ENCODE measurements at places on chromosomes 12 and 14.

DNA sequence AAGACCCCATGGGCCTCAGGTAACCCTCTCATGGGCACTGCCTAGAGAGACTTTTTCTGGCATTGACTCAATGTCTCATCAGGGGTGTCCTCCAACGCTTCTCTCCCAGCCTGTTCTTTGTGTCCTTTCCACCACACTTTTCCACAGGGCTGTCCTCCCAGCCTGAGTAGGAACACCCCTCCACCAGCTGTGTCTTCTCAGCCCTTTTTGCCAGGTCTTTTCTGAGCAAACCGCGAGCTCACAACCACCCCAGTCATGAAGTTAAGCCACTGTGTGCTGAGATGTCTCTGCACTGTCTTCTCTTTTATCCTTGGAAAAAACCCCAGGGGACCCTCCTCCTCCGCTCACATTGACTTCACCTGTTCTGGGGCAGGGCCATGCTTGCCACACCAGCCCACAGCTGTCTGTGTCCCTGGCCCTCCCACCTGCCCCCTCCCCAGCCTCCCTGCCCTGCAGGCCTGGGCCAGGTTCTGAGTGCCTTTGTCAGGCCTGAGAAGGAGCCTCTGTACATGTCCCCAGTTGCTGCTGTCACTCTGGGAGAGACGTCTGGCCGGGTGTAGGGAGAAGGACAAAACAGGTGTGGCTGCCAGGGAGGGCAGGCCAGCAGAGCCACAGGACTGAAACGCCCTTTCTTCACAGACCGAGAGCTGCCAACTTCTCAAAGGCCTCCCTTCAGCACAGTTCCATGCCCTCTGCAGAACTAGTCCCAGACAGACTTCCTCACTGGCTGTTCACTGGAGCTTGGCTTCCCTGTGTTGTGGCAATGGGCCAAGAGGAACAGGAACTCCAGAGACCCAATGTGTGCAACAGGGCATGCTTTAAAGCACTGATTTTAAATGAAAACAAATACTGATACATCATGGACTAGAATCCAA is 50.5 kb upstream of the PNMA1 start:
- H3K27me3 ChIP-seq: no peaks in the 10 kb centered on the region
- H3K4me3 ChIP-seq: no peak overlapping the region
- peak; percentile 63 for DNase-seq
- peaks cover 8% of the 10 kb centered on the region for H3K36me3 ChIP-seq
- H3K4me1 ChIP-seq: peaks cover 79% of the 10 kb centered on the region

GRCh38 chr12:94638521-94638920 is 11.8 kb downstream of the TMCC3 start:
- no peak for DNase-seq
- H3K4me3 ChIP-seq: no peak overlapping the region
- no peak overlapping the region for H3K27ac ChIP-seq
- peaks cover 8% of the 10 kb centered on the region for H3K4me1 ChIP-seq
- H3K27me3 ChIP-seq: no peaks in the 10 kb centered on the region

GRCh38 chr14:75418850-75419768 is 8.7 kb upstream of the JDP2 start:
- H3K27ac ChIP-seq: no peak overlapping the region
- no peaks in the 10 kb centered on the region for H3K27me3 ChIP-seq
- DNase-seq: no peak
- H3K36me3 ChIP-seq: no peaks in the 10 kb centered on the region
- H3K4me3 ChIP-seq: no peak overlapping the region

GRCh38 chr12:108724890-108725151 is 6.5 kb downstream of the CORO1C start:
- peaks cover 8% of the 10 kb centered on the region for H3K4me1 ChIP-seq
- no peaks in the 10 kb centered on the region for H3K27me3 ChIP-seq
- no peak for DNase-seq
- H3K36me3 ChIP-seq: no peaks in the 10 kb centered on the region
- no peak overlapping the region for H3K27ac ChIP-seq

- no peak overlapping the region for H3K27ac ChIP-seq
- DNase-seq: no peak
- H3K27me3 ChIP-seq: no peaks in the 10 kb centered on the region
- no peak overlapping the region for H3K4me3 ChIP-seq
- no peaks in the 10 kb centered on the region for H3K4me1 ChIP-seq
- H3K36me3 ChIP-seq: no peaks in the 10 kb centered on the region
Measured at GRCh38 chr12:60119327-60119726, 523.5 kb downstream of the SLC16A7 start.

GRCh38 chr14:24340606-24341005 is 815 bp upstream of the RIPK3 start:
- H3K4me3 ChIP-seq: no peak overlapping the region
- peaks cover 13% of the 10 kb centered on the region for H3K36me3 ChIP-seq
- peaks cover 3% of the 10 kb centered on the region for H3K27me3 ChIP-seq
- no peak overlapping the region for H3K27ac ChIP-seq
- DNase-seq: no peak

DNA sequence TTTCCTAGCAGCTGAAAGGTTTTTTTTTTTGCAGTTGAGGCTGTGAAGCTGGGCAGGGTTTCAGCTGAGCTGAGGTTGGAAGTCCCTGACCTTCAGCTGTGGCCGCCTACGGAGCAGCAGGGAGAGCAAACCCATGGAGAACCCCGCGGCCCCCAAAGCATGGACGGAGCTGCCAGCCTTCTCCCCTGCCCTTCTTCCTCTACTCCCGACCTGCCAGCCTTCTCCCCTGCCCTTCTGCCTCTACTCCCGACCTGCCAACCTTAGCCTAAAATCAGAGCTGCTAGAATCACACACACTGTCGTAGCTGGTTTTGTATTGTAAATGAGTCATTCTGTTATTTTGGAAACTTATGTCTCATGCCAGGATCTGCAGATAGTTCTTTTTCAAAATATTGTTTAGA is 74.6 kb downstream of the PPP2R5C start:
- DNase-seq: no peak
- peaks cover 92% of the 10 kb centered on the region for H3K4me1 ChIP-seq
- H3K27me3 ChIP-seq: no peaks in the 10 kb centered on the region
- H3K36me3 ChIP-seq: peaks cover 72% of the 10 kb centered on the region

DNA sequence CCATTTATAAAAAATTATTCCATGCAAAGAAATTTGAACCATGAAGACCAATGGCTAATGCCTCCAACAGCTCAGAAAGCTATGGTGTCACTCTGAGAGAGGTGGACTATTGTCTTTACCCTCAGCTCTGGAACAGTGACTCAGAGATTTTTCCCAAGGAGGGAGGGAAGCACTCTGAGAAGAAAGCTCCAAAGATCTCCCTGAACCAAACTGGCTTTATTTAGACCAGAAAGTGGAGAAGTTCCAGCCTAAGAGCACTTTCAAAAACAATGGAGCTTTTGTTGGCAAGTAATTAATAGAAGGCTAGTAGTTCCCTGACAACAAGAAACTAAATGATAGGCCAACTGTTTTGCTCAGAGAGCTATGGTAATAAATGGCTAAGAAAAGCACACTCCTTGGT is 599.9 kb upstream of the MDGA2 start:
- H3K4me1 ChIP-seq: no peaks in the 10 kb centered on the region
- no peak for DNase-seq
- H3K4me3 ChIP-seq: no peak overlapping the region
- H3K27ac ChIP-seq: no peak overlapping the region

- H3K36me3 ChIP-seq: no peaks in the 10 kb centered on the region
- peak; percentile 23 for DNase-seq
- no peak overlapping the region for H3K27ac ChIP-seq
- H3K27me3 ChIP-seq: no peaks in the 10 kb centered on the region
- peaks cover 24% of the 10 kb centered on the region for H3K4me1 ChIP-seq
Measured at GRCh38 chr14:50835280-50835679, 4.3 kb upstream of the NIN start.

- peaks cover 10% of the 10 kb centered on the region for H3K4me1 ChIP-seq
- H3K4me3 ChIP-seq: no peak overlapping the region
- no peak for DNase-seq
Measured at GRCh38 chr12:3885277-3886094, 12.3 kb upstream of the PARP11 start.

DNA sequence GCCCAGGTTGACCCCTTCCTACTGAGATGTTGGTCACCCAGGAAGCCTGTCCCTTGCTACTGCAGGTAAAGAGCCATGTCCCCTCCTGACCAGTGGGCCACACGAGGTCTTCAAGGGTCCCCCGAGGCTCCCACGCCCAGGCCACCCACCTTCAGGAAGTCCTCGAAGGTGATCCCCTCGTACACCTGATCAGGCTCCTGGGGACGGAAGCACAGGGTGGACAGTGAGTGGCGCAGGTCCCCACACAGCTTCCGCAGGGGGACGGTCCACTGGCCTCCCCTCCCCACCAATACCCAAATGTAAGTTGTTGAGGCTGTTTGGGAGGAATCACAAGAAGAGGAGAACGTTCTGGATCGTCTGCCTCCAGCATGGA is 57.4 kb downstream of the TESC start:
- H3K27ac ChIP-seq: no peak overlapping the region
- no peak overlapping the region for H3K4me3 ChIP-seq
- no peak for DNase-seq
- no peaks in the 10 kb centered on the region for H3K36me3 ChIP-seq
- H3K27me3 ChIP-seq: no peaks in the 10 kb centered on the region

GRCh38 chr14:90561920-90562319 is 165.1 kb downstream of the CALM1 start:
- no peaks in the 10 kb centered on the region for H3K27me3 ChIP-seq
- no peaks in the 10 kb centered on the region for H3K4me1 ChIP-seq
- no peak overlapping the region for H3K27ac ChIP-seq
- no peaks in the 10 kb centered on the region for H3K36me3 ChIP-seq

GRCh38 chr12:49111206-49111605 is 559 bp upstream of the LMBR1L start:
- H3K4me3 ChIP-seq: peak overlapping the region; percentile 75
- peaks cover 39% of the 10 kb centered on the region for H3K4me1 ChIP-seq
- H3K27me3 ChIP-seq: no peaks in the 10 kb centered on the region
- no peak for DNase-seq
- H3K36me3 ChIP-seq: peaks cover 11% of the 10 kb centered on the region
